OCI-LY7 (cell line): ENCODE measurements at places on chromosomes 5 and 9.
A peak's percentile ranks its signal among the peaks of the same experiment; 100 is the strongest.

DNA sequence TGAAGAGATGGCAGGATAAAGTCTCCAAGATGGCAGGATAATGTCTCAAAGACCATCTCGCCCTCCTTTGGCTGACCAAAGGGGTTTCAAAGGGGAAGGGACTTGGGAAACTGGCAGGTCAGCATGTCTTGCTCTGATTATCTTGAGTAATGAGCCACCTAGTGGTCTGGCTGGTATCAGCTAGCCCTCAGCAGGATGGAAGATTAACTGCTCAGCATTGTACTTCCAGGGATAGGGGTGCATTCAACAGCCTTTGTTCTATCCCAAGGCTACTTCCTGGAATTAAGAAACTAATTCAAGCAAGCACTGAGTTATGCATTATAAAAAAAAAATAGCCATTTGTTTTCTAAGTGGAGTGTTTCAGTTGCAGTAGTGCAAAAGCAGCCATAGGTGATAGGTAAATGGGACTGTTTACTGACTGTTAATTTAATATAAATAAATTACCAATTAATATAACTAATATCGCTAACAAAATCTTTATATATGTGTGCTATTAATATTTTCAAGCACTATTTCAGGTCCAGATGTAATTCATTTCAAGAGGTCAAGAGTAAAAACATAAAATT, 555.5 kb downstream of the CDH9 start:
- DNase-seq = peak; percentile 24

GRCh38 chr5:10604975-10605374, 41.1 kb downstream of the ANKRD33B start:
- no peak for DNase-seq

GRCh38 chr5:34587355-34588241, 68.5 kb upstream of the RAI14 start:
- no peak for DNase-seq

DNA sequence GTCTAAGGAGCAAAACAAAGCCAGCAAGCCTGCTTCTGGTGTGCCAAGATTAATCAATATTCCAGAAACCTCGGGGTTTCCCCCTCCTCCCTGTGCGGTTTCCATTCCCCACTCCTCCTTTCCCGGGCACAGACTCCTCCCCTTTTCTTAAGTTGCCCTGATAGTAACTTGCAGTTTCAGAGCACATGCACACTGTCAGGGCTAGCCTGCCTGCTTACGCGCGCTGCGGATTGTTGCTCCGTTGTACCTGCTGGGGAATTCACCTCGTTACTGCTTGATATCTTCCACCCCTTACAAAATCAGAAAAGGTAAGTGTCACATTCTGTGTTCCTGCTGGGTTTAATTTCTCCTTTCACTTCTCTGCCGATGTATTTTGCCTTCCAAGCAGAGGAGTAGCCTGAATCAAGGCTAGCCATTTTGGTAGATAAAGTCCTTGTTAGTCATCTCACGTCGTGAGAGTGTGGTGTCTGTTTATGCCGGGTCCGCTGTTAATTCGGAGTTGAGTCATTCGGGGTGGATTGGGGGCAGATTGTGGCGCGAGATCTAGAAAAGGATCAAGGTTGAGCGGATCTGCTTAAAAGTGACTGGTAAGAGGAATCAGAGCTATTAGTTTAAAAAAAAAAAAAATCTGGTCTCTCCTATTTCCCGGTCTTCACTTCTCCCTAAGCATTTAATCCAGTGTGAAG, at the start of gene SLC1A3:
SLC1A3 (plus strand) TSS at position 179 of the 686 bp plus-strand sequence. CDS start 1,818 bp downstream, outside the sequence.
- no peak for DNase-seq

DNA sequence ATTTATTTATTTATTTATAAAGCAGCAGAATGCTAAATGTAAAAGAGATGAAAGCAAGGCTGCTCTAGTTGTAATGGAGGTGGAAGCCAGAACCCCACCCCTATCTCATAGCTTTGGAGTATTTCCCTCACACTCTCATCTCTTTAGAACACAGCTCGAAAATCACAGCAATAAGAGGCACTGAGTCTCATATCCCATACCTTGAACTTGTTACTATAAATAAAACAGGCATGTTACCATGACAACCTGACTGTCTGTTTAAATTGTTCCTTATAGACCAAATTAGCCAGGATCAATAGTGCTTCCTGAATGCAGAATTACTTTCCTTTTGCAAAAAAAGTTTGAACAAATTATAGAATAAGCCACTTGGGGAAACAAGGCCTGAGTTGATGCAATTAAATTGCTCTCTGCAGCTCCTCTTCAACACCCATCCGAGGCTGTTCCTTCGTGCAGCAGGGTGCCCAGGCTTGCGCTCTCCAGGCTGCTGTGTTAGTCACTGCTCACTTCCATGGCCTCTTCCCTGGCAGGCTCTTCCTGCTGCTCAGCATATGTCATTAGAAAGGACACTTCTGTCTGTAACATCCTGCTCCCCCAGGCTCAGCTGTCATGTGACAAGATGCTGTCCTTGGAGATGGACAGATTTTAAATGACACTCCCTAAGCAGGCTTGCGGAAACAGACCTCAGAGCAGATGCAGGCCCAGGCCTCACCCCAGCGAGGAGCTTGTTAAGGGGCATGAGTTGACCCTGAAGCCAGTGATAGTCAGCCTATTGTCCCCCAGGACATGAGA, 120.2 kb downstream of the CARTPT start:
- no peak for DNase-seq
